ENCODE measurements at places on chromosomes 2 and 18.

DNA sequence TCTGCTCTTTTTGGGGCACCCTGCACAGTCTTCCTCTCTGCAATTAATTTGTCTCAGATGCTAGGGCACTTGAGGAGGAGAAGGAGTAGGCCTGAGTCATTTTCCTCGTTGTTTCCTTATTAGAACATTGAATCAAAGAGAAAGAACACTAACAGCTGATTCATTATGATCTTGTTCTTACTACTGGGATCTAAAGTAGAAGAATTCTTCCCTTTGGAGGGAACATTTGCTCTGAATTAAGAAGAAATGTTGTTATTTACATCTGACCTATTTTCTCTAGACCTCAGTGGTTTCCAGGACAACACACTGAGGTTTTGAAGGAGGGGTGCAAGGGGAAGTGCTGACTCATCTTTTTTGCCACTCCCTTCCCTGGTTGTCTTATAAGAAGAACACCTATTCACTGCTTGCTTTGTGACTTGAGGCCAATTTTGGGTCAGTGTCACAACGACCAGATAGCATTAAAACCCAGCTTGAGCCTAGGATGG, 24.3 kb upstream of the STAT1 start:
- no peaks in the 10 kb centered on the region for H3K36me3 ChIP-seq
- no peak overlapping the region for H3K4me3 ChIP-seq
- H3K27me3 ChIP-seq, result no peaks in the 10 kb centered on the region
- DNase-seq, result no peak
- H3K4me1 ChIP-seq, result peaks cover 4% of the 10 kb centered on the region
- H3K27ac ChIP-seq, result no peak overlapping the region

DNA sequence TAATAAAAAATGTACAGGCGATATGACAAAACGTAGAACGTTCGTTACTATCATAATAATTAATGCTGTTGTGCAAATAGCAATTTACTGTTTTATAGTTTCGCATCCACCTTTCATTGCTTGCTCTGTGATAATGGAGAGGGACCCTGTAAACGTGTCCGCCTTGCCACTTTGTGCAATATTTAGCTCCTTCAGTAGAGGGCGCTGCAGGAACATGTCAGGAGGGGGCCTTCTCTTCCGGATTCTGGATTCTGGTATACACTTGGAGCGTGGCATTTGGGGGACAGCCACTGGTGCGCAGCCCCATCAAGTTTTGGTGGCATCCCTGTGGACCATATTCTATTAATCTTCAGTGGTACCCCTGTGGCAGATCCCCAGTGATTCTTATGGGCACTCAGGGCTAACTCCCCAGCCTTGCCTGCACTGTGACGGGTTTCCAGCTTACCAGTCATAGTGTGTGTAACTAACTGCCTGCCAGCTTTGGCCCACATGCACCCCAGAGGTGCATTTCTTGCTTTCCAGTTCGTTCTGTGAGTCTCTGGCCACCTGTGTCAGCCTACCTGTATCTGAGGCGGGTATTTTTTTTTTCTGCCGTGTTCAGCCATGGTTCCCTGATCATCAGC, 140.3 kb downstream of the CYRIA start:
- peak; percentile 81 for DNase-seq
- no peak overlapping the region for H3K27ac ChIP-seq
- H3K36me3 ChIP-seq, result no peaks in the 10 kb centered on the region
- peaks cover 3% of the 10 kb centered on the region for H3K27me3 ChIP-seq

GRCh38 chr2:181586569-181587081, 70.3 kb downstream of the CERKL start:
- DNase-seq, result no peak
- H3K27me3 ChIP-seq, result no peaks in the 10 kb centered on the region
- H3K4me3 ChIP-seq, result no peak overlapping the region
- H3K4me1 ChIP-seq, result peaks cover 18% of the 10 kb centered on the region
- no peaks in the 10 kb centered on the region for H3K36me3 ChIP-seq

DNA sequence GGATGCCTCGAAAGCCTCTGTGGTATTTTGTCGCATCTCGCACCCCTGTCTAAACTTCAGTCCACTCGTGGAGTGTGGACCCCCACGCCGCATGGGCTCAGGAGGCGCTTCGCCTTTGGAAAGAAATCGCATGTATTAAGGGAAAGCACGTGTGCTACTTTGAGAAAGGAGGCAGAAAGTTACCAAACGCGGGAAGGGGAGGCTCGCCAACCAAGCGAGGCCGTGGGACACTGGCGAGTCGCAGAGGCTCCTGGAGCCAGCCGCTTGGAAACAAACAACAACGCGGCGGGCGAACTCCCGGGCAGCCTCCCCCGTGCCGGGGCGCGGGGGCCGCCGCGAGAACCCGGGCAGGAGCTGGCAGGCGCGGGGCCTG, 455 bp upstream of the AGAP1 start:
- H3K4me1 ChIP-seq, result peaks cover 37% of the 10 kb centered on the region
- DNase-seq, result peak; percentile 47
- H3K27ac ChIP-seq, result no peak overlapping the region
- H3K4me3 ChIP-seq, result peak overlapping the region; percentile 97
- H3K27me3 ChIP-seq, result peaks cover 31% of the 10 kb centered on the region
- no peaks in the 10 kb centered on the region for H3K36me3 ChIP-seq

DNA sequence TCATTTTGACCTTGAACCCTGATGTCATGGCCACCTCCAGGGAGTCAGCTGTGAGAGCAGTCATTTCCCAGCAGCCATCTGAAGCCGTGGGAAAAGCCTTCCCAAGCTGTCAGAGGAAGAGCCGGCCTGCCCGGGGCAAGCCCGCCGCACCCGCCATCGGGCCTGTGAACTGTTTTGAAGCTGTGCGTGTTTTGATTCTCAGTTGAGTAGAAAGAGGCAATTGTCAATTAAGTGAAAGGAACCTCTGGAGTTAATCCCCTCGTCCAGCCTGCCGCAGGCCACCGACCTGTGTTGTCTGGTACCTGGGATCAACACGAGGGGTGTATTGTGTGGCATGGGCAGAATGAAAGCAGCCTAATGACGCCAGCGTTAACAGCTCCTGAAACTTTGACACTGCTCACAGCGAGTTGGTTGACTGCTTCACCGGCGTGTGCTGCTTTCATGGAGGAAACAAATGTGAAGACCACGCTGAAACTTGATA, 318.4 kb downstream of the AGAP1 start:
- DNase-seq, result no peak
- no peak overlapping the region for H3K4me3 ChIP-seq
- H3K27me3 ChIP-seq, result no peaks in the 10 kb centered on the region
- peaks cover 38% of the 10 kb centered on the region for H3K4me1 ChIP-seq
- peaks cover 30% of the 10 kb centered on the region for H3K36me3 ChIP-seq

DNA sequence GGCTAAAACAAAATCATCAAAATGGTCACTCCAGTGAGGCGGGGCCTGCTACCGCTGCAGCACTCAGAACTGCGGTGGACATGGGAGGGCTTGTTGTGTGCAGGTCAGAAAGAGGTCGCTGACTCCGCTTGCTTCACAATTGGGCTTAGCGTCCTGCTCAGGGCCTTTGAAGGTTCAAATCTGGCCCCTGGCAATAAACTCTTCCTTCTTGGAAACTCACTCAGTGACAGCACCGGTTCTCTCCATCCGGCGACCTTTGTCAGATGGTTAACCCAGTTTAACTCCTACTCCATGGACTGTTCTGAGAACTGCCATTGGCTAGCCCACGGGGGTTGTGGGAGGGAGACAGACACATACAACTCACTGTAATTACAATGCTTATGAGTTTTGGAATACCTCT, 29.0 kb upstream of the LAPTM4A start:
- no peak overlapping the region for H3K27ac ChIP-seq
- H3K27me3 ChIP-seq, result no peaks in the 10 kb centered on the region
- DNase-seq, result no peak
- H3K36me3 ChIP-seq, result no peaks in the 10 kb centered on the region
- no peak overlapping the region for H3K4me3 ChIP-seq

- no peaks in the 10 kb centered on the region for H3K4me1 ChIP-seq
- H3K27ac ChIP-seq, result no peak overlapping the region
- H3K27me3 ChIP-seq, result peaks cover 3% of the 10 kb centered on the region
- H3K4me3 ChIP-seq, result no peak overlapping the region
- H3K36me3 ChIP-seq, result no peaks in the 10 kb centered on the region
These were observed 8.1 kb upstream of the BMP10 start for GRCh38 chr2:68879296-68879695.

Measured in WTC11 (cell line).